Left ventricle myocardium superior (tissue), 1 donor: ENCODE measurements at places on chromosomes 5 and 9. TPM values are rescaled to one million over a fixed set of nuclear protein-coding genes. Genes with fewer than 3 reads are reported as not detected.
A peak's percentile ranks its signal among the peaks of the same experiment; 100 is the strongest.

GRCh38 chr9:97412626-97413385 lies 910 bp downstream of the TDRD7 start:
- DNase-seq, result no peak

GRCh38 chr5:157366741-157367674 lies 93.0 kb upstream of the NIPAL4 start:
- DNase-seq, result peak; percentile 33

The TRPM3 gene
- 0.35 TPM for total RNA-seq

DNA sequence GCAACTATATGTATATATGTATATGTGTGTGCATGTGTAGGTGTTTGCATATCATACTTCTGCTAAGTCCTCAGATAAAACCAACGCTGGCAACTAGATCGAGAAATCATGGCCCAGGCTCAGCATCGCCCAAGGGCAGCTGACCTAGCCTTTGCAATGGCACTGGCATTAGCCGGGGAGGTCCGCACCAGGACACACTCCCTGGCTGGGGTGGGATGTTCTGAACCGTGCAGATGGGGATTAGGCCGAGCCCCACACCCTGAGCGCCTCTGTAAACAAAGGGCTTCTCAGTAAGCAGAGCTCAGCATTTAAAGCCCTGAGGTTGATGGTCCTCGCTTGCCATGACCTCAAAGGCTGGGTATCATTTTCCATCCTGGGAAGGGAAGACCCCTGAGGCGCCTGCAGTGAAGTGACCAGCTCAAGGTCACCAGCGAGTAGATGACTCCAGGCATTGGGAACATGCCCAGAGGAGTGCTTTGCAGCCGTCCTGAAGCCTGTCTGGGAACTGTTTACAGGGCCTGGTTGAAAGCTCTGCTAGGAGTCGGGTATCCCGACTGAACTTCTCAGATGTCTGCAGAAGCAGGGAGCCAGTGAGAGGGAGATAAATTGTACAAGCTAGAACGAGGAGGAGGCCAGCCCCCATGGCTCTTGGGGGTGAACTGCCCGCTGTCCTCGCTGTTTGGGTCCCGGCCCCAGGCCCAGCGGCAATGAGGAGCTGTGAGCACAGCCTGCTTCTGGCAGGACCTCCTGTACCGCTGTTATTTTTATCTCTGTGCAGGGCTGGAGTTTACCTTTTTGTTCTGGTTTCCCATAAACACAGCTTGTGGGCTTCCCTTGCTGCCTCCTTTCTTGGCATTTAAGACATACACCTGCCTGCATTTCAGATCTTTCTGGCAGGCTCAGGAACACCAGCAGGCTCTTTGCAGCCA lies 18.4 kb downstream of the GADD45G start:
- DNase-seq, result peak; percentile 74

DNA sequence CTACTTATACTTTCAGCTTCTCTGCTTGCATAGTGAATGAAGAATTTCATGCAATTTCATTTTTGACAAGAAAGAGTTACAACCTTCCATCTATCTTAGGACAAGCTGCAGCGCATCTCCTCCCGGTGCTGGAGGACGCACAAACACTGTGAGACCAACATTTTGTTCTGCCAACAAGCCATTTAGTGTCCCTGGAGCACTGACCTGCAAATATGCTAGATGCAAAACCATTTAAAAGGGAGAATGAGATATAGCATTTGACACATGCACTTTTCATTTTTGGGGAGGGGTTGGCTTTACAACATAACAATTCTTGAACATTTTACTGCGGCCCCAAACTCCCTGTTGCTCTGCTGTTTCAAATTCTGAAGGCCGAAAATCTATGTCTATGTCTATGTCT lies 127.2 kb upstream of the SLC30A5 start:
- DNase-seq, result no peak

The ZFP2 gene
- total RNA-seq, result 0.67 TPM

DNA sequence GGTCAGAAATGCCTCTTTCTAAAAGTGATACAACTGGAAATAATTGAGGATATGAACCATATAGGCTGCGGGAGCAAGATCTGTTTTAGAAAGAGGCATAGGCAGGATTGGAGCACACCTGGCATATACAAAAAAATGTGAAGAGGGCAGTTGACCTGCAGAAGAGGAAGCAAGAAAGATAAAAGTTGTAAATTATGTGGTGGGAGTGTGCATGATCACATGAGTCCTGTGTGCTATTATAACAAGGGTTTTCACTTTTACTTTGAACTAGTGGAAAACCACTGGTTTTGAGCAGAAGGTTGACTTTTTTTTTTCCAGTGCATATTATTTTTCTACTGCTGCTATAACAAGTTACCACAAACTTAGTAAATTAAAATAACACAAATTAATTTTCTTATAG lies 489.3 kb downstream of the ANXA1 start:
- DNase-seq, result no peak

The ADGRD2 gene
- total RNA-seq, result not detected
